Bone marrow (tissue), 2 donors: ENCODE measurements at places on chromosomes 3 and 15.

- no peak for DNase-seq
Measured at GRCh38 chr3:49529567-49529966, 24.7 kb upstream of the BSN start.

GRCh38 chr3:173217127-173217526, 76.1 kb upstream of the SPATA16 start:
- DNase-seq = no peak

GRCh38 chr3:124257336-124257864, 265.5 kb upstream of the ROPN1 start:
- DNase-seq = no peak

DNA sequence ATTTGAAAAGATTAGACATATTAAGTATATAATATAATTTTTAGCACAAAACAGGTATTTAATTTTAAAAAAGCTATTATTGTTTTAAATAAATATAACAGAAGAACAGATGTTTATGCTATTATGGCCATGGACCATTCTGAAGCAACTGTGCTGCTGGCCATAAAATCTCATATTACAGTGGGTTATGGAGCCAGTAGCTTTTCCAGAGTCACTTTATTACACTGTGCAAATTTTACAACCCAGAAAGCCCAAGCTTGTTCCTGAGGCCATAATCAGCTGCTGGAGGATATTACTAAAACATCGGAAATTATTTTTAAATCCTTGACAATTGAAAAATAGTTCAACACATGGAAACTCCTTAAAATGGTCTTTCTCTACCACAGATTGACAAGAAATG, 557.3 kb upstream of the KCNMB2 start:
- DNase-seq = no peak

- DNase-seq = no peak
Measured at GRCh38 chr15:55183679-55184078, 13.1 kb downstream of the RSL24D1 start.

GRCh38 chr3:106582151-106582550, 713.3 kb upstream of the CBLB start:
- DNase-seq = no peak

- DNase-seq = no peak
Measured at GRCh38 chr15:96737408-96737807, 406.9 kb downstream of the NR2F2 start.

DNA sequence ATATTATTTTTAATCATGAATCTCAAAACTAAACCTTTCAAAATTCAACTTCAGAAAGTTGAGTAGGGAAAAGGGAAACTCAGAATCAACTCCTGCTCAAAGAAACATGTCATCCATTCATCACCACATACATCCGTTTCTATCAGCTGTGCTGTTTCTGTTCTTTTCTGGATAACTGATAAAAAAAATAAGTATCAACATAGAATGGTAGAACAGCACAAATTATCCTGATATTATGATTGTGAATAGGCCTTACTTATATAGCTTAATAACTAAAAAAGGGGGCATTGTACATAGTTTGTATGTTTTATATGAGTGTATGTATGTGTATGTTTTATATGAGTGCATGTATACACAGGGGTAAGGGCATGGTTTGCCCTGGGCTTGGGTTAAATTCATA, 3.1 kb downstream of the TM4SF1 start:
- DNase-seq = no peak

- no peak for DNase-seq
Measured at GRCh38 chr3:109702976-109703375, 365.6 kb upstream of the DPPA4 start.
